ENCODE measurements at places on chromosomes 2 and 18.

GRCh38 chr2:219561179-219562048, 9.9 kb downstream of the OBSL1 start:
- no peak for DNase-seq

GRCh38 chr2:31365348-31365747, 49.2 kb downstream of the XDH start:
- DNase-seq = no peak

GRCh38 chr18:79851950-79852349, 54.2 kb downstream of the KCNG2 start:
- no peak for DNase-seq

DNA sequence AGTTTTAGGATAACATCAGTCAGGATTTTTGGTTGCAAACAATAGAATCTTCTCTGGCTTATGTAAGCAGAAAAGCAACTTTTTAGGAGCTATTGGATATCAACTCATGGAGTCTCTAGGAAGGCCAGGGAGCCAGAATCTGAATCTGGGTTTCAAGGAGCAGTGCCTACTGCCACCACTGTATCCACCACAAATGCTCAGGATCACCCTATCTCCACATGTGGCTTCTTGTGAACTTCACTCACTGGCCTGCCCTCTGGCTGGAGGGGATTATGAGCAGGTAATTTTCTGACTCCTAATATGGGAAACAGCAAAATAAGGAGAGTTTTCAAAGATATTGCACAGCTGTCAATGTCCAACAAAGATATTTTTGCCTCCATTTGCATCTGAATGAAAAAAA, 142.9 kb downstream of the PKP4 start:
- no peak for DNase-seq

- no peak for DNase-seq
Measured at GRCh38 chr18:43129946-43130524, 14.6 kb upstream of the RIT2 start.

DNA sequence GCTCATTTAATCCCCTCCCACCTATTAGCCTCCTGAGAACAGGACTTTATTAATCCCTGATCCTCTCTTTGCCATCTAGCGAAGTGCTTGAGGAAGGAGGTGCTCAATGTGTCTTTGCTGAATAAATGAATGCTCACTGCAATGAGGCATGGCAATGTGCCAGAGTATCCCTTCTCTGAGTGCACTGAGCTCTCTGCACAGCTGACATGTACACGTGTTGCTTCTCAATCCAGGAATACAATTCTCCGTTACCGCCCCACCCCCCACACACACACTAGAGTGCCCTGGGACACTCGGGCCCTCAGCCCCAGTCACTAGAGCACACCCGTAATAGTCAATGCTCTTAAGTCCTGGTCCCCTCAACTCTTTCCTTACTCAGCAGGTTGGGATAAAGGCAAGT, 41.4 kb downstream of the FAM178B start:
- DNase-seq = peak; percentile 57

All from cerebellum (tissue), 4 donors.